ENCODE measurements at places on chromosomes 4 and X.

GRCh38 chr4:182491719-182492118, 248.5 kb downstream of the TENM3 start:
- no peak for DNase-seq

- no peak for DNase-seq
Measured at GRCh38 chrX:132165651-132166050, 37.8 kb upstream of the FRMD7 start.

DNA sequence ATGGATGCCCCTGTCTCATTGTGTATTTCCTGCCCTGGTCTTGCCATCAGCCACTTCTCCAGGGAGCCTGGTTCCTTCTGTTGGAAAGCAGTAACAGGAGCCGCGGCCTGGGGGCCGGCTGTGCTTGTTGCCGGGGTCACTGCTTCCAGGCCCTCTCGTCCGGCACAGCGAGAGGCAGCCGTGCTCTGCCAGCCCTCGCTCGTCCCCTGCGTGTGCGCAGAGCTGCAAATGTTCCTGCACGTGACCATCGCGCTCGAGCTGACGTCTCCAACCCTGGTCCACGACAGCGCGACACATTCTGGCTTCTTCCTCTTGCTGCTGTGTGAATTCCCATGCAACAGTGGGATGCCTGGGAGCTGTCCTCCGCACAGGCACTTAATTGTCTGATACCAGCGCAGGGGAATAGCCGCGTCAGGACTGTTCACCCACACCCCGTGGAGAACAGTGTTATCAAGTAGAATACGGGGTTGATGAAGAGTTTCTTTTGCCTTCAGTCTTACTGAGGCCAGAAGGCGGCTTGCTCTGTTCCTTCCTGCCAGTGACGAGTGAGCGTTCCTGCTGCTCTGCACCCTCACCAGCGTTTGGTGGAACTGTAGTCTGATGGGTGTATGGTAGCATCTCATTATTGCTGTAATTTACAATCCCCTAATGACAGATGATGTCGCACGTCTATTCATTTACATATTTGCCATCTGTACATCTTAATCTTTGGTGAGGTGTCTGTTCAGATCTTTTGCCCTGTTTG, 12.3 kb downstream of the PDE6B start:
- no peak for DNase-seq

DNA sequence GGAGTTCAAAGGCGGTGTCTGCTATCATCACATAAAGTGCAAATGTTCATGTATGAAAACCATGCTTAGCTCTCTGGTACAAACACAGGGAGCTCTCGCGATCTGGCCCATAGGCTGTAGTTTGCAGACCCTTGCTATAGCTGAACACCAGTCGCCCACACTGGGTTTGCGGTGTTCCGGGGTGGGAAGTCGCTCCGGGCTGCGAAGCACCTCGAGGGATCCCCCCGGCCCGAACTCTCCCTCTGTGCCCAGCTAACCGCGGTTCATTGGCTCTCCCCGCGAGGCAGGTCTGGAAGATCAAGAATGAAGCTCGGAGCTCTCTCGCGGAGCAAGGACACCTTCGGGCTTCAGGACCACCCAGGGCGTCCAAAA, 341 bp upstream of the PRPS2 start:
- DNase-seq = no peak

GRCh38 chr4:32135642-32136041, 1415.5 kb downstream of the PCDH7 start:
- DNase-seq = no peak

GRCh38 chr4:72410158-72410557, 158.9 kb downstream of the ADAMTS3 start:
- DNase-seq = no peak

DNA sequence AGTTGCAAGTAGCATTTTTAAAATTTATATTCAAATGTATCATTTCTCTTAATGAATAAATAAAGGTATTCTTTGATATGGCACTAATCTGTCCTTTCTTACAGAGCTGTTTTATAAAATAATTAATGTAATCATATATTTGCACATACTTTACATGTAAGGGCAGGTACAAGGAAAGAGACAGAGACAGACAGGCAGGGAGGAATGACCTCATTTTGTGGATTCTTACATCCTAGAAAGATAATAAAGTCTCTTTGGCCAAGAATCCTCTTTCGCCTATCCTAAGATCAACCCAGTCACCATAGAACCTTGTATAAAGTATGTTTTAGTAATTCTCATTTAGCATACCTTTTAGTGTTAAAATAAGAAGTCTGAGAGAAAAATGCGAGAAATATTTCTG, 98.5 kb upstream of the CTSO start:
- DNase-seq = no peak

DNA sequence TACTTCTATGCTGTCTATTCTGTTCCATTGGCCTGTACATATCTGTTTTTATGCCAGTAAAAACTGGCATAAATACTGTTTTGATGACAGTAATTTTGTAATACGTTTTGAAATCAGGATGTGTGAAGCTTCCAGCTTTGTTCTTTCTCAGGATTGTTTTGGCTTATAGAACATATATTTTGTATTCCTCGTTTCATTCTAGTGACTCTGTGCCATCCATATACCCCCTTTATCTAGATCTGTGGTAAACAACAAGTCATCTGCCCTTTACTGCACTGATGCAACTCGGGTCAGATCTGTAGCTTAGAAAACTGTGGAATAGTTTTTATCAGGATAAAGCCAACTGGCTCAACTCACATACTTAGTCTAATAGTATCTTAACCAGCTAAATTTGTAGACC, 233.7 kb downstream of the PRDM5 start:
- no peak for DNase-seq

DNA sequence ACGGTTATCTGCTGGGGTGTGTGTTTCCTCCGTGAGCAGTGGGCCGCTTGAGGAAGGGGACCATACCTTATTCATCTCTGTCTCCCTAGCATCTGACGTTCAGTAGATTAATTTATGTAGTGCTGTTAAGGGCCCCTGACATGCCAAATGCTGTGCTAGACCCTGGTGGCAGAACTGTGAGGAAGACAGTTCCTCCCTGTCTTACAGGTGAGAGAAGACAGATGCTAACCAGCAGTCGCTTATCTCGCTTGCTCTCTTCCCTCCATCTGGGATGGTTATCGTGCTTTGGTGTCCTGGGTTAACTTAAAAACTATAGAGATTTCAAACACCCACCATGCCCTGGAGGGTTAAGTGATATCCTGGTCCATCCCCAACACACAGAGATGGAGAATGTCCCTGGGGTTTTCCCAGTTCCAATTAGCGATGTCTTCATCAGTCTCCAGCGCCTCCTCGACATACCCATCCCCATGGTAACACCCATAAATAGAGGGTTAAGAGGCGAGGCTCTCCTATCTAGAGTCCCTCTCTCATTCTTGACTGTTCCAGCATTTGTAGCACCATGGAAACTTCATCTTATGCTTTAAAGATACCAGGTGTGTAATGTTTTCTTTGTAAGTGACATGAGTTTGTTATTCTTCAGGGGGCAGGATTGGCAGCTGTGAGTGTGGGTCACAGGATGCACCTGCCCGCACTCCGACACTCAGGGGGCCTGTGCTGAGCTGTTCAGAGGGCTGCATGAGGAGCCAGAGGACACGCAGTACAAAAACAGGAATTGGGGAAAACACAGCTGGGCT, 135.2 kb downstream of the STK32B start:
- DNase-seq = no peak
